ENCODE measurements at places on chromosomes 6 and 20.

GRCh38 chr20:2104236-2104635 is 2.6 kb downstream of the STK35 start:
- DNase-seq = no peak

DNA sequence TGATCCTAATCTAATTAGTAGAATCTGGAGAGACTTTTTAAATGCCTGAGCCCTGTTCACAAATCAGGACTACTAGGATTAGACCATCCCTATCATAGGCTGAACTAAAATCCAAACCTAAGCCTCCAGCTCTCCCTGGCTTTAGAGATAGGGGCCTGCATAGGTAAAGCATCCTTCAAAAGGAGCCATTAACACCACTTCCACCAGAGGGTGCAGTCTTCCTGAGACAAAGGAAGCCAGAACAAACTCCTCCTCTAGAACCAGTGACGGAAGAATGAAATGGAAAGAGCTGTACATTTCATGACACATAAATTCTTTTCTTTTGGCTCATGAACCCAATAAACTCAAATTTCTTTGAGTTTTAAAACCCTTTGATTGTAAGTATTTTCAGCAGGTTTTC is 291.2 kb upstream of the ADGRB3 start:
- peak; percentile 23 for DNase-seq

DNA sequence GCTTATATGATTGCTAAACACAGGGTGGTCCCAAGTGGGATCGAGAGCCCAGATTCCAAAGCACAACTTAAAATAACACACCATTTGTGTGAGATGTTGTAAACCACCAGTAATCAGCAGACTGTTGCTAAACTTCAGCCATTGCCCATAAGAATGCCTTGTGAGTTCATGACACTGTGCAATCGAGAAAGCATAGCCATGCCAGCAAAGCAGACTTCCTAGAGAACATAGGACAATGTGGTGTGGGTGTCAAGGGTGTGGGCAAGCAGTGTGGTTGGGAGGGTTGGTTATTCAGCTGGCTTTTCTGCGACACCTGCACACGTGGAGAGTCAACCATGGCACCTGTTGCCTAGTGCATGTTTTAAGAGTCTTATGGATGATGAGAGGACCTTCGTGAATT is 16.1 kb upstream of the CALHM6 start:
- DNase-seq = peak; percentile 37

GRCh38 chr6:125363039-125363823 is 61.5 kb upstream of the HDDC2 start:
- DNase-seq = peak; percentile 60

- no peak for DNase-seq
Measured at GRCh38 chr6:143099647-143100046, 39.0 kb downstream of the AIG1 start.

GRCh38 chr6:96975852-96976251 is 51.3 kb downstream of the KLHL32 start:
- no peak for DNase-seq

DNA sequence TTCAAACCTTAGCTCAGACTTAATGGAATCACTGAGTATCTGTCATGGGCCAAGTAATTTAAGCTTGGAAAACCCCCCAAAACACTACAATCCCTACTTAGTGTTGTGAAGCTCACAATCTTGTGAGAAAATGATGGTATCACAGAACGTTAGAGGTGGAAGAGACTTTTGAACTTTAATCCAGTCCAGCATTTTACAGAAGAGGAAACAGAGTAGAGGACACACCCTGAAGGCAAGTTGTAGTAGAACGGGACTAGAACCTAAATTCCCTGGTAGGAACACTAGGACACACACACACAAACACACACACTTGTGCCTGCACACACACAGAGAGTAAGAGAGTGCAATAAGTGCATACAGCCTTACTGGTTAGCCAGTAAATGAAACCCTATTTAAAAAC is 50.2 kb upstream of the CAP2 start:
- DNase-seq = no peak

DNA sequence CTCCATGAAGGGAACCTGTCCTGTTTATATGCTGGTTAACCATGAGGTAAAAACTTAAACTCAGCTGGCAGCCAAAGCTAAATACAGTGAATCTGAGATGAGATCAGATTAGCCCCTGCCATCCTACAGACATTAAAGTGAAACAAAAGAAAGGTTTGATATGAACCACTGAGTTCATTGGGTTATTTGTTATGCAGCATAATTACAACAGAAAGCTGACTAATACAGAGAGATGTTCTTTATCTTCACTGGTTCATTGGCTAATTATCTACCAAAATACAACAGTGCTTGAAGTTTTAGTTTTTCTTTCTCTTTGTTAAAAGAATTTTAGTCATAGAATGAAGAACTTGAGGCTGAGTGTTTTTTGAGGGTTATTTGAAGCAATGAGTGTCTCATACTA is 307.6 kb upstream of the FERMT1 start:
- no peak for DNase-seq

- no peak for DNase-seq
Measured at GRCh38 chr20:36313926-36314325, 7.8 kb downstream of the DLGAP4 start.

GRCh38 chr20:19284400-19285178 is 72.1 kb downstream of the SLC24A3 start:
- DNase-seq = peak; percentile 79

DNA sequence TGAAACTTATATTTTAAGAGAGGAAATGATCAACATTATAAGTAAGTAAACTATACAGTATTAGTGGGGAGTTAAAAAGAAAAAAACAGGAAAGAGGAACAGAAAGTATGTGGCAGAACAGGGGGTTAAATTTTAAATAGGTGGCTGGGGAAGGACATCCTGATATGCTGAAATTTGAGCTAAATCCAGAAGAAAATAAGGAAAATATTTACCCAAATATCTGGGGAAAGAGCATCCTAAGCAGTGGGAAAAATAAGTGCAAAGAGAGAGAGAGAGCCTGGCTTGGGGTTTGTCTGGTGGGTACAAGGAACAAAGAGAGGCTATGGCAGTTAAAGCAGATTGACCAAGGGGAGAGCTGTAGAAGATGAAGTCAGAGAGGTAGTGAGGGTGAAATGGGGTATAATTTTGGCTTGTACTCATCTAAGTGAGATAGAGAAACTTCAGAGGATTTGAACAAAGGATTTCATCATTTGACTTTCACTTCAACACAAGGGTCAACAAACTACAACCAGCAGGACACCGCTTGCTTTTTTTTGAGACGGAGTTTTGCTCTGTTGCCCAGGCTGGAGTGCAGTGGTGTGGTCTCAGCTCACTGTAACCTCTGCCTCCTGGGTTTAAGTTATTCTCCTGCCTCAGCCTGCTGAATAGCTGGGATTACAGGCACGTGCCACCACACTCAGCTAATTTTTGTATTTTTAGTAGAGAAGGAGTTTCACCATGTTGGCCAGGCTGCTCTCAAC is 328.4 kb upstream of the CNR1 start:
- DNase-seq = no peak

- DNase-seq = no peak
Measured at GRCh38 chr6:47724300-47724699, 25.9 kb downstream of the ADGRF4 start.

- no peak for DNase-seq
Measured at GRCh38 chr6:110214338-110214737, 34.1 kb downstream of the CDC40 start.

DNA sequence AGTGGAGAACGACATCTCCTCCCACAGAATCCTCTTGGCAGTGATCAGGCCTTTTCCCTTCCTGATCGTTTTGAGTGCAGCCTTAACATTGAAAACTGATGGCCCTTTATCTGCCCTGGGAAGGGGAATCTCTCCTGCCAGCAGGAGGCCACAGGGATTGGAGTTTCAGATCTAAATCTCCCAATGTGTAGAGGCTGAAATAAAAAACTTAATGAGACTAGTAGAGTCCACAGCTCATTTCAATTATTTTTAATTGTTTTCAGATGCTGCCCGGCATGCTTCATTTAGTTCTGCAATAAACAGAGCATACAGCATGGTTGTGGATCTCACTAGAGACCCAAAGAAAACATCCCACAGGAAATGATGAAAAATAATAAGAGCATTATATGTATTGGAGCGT is 662.2 kb upstream of the HS3ST5 start:
- DNase-seq = no peak

DNA sequence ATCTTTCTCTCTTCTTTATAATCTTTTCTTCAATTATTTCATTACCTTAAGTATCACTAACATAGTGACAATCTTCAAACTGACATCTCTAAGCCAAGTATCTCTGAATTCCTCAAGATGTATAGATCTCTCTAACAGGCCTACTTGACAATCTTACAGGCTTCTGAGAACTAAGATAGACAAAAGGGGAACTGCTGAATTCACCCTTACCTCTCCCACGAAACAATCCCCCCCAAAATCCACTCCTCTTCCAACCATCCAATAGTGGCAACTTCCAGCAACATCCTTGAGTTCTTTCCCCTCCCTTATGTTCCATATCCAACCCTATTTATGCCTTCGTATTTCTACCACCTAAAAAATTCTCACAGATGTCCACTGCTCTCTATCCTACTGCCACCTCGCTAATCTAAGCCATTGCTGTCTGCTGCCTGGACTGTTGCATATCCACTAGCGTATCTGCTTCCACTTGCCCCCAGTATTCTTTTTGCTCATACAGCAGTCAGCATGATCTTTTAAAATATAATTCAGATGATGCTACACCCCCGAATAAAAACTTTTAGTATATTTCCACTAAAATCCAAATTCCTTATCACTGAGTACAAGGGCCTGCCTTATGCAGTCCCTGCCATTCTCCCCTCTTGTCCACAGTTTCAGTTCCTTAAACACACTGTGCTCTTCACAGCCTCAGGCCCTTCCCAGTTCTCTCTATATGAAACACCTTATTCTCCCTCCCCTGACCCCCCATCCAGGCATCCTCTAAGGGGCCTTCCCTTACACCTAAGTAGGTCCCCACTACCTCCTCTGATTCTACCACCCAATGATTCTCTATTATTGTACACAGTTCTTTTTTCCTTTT is 8.0 kb downstream of the REPS1 start:
- no peak for DNase-seq

- peak; percentile 96 for DNase-seq
Measured at GRCh38 chr6:40907198-40907701, 131.8 kb downstream of the UNC5CL start.

- peak; percentile 62 for DNase-seq
Measured at GRCh38 chr6:30882759-30883684, 1.3 kb upstream of the DDR1 start.

DNA sequence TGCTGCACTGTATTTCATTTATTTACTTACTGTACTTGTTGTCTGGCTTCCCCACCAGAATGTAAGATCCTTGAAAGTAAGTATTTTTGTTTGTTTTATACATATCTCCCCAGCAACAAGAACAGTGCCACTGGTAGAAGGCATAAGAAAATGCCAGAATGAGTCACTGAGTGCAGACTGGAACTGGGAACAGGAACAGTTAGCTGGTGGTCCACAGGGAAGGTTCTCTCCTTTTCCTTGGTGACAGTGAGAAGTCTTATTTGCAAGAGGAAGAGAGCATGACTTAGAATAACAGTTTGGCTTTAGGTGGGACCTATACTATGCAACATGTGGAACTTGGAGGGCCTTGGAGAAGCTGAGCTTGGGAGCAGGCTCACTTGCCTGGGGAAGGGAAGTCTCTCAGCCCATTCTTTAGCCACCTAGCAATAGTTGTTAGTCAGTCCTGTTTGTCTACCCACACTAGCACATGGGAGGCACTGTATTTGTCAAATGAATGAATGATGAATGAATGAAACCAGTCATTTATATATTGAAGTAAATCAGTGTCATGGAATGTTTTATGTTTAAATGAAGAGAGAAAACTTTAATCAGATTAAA is 203.5 kb downstream of the KCNQ5 start:
- no peak for DNase-seq

- no peak for DNase-seq
Measured at GRCh38 chr6:11381801-11382513, 149.5 kb upstream of the NEDD9 start.

GRCh38 chr6:165098165-165098564 is 211.2 kb downstream of the C6orf118 start:
- DNase-seq = no peak

GRCh38 chr6:1580585-1580984 is 29.1 kb upstream of the FOXC1 start:
- DNase-seq = no peak

GRCh38 chr20:21004386-21005076 is 101.6 kb downstream of the LINC00237 start:
- DNase-seq = no peak

GRCh38 chr6:21883595-21884328 is 290.2 kb downstream of the SOX4 start:
- peak; percentile 6 for DNase-seq

DNA sequence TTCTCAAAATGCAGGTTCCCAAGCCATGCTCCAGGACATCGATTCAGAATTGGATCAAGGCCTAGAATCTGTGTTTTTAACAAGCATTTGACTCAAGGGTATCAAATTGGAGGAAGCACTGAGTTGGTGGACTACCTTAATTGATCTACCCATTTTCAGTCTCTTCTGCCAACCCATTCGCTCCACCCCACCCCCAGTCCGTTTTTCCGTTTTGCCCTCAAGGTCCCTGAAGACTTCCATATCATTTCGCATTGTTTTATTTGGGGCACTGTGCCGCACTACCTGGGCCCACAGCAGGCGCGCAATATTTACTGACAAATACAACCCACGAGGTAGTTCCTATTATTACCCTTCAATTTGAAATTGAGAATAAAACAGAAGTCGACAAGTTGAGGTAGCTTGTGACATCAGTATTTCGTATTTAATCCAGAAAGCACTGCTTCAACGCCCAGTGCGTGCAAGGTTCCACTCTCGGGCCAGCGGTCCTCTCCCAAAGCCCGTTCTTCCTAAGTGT is 557 bp upstream of the DHX35 start:
- DNase-seq = peak; percentile 61

DNA sequence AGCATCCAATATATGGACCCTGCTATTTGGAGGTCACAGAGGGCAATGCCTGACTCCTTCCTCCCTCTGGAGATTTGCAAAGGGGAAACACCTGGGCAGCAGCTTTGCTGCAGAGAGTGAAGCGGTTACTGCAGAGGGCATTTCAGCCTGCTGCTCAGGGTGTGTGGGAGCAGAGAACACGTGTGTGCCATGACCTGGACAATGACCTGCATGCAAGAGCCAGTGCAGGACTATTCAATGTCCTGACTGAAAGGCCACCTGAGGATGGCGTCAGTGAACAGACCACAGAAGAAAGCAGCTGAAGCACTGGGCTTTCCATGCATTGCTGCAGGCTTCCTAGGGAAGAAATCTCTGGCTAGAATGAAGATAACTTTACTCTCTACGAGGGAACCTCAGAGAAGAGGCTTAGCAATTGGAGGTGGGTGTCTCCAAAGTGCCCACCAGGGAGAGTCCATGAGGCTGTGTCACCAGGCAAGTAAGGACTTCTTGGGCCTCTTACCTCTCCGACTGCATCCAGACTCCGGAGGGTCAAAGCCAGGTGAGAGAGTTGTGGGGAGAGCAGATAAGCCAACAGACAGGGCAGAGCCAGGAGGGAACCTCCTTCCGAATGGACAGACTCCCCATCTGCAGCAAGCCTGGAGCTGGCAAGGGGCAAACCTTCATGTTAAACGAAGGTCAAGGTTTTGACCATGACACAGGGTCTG is 52.9 kb upstream of the PMEPA1 start:
- no peak for DNase-seq

GRCh38 chr6:22237526-22237925 is 59.3 kb downstream of the PRL start:
- no peak for DNase-seq

All from NCI-H510A treated with DMSO at 0.1 percent for 48 hours (cell line).